Uterus (tissue), 4 donors: ENCODE measurements at places on chromosomes 3 and 15.

- no peak for DNase-seq
- H3K27ac ChIP-seq = no peak overlapping the region
- H3K27me3 ChIP-seq = no peaks in the 10 kb centered on the region
- H3K4me1 ChIP-seq = no peaks in the 10 kb centered on the region
- no peaks in the 10 kb centered on the region for H3K36me3 ChIP-seq
Measured at GRCh38 chr3:67349551-67350174, 304.7 kb downstream of the SUCLG2 start.

DNA sequence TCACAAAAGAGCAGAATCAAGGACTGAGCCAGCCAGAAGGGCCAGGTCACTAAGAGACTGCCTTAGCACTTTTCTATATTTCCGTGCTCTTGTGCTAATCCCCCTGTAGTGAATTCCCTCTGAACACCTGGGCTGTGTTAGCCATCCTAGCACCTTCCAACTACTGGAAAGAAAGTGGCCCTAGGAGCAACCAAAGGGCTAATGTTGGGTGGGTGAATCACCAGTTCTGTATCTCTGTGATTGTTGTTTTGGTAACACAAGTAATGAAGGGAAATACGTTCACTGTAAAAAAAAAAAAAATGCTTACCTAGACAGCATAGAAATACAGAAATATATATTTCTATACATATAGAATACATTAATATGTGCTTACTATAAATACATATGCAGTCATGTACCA, 43.9 kb downstream of the PXYLP1 start:
- H3K27me3 ChIP-seq = no peaks in the 10 kb centered on the region
- H3K36me3 ChIP-seq = no peaks in the 10 kb centered on the region
- no peaks in the 10 kb centered on the region for H3K4me1 ChIP-seq

DNA sequence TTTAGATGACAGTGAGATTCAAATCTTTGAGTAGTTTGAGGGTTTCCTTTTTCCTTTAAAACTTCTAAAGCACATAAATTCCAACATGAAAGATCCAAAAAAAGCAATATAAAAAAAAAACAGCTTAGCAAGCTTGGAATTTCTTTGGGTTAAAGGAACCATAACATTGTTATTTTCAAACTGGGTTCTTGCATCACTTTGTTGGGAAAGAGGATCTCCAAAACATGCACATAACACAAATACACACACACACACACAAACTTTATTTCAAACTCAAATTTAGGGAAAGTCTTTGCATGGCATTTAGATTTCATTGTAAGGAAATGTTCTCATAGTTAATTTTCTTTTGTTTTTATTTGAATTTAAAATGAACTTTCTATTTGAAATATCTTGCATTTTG, 79.2 kb upstream of the COL8A1 start:
- H3K27ac ChIP-seq = no peak overlapping the region
- no peaks in the 10 kb centered on the region for H3K4me1 ChIP-seq
- no peaks in the 10 kb centered on the region for H3K36me3 ChIP-seq
- DNase-seq = no peak

GRCh38 chr3:138023754-138024153, 13.8 kb downstream of the CLDN18 start:
- no peaks in the 10 kb centered on the region for H3K4me1 ChIP-seq
- H3K27ac ChIP-seq = no peak overlapping the region
- DNase-seq = no peak
- H3K27me3 ChIP-seq = no peaks in the 10 kb centered on the region
- no peaks in the 10 kb centered on the region for H3K36me3 ChIP-seq

DNA sequence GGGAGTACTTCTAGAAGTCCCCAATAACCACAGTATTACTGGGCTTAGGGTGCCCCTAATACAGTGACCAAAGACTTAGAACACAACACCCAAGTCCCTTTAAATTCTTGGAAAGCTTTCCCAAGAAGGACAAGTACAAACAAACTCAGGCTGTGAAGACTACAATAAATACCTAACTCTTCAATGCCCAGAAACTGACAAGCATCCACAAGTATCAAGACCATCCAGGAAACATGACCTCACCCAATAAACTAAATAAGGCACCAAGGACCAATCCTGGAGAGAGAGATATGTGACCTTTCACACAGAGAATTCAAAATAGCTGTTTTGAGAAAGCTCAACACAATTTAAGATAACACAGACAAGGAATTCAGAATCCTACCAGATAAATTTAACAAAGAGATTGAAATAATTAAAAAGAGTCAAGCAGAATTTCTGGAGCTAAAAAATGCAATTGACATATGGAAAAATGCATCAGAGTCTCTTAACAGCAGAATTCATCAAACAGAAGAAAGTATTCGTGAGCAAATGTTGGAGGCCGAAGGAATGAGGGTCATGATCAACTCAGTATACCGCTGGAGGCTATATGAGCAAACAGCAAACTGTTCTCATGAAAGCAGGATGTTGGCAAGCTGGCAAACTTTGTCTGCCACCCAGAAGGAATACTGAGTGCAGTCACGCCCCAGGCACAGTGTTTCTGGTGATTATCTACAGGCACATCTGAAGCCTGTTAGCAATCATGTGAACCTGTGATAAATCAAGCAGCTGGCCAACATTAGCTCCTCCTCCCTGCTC, 87.0 kb upstream of the NECTIN3 start:
- H3K27me3 ChIP-seq = no peaks in the 10 kb centered on the region
- no peak for DNase-seq
- no peaks in the 10 kb centered on the region for H3K4me1 ChIP-seq
- no peak overlapping the region for H3K27ac ChIP-seq
- H3K36me3 ChIP-seq = no peaks in the 10 kb centered on the region
- H3K4me3 ChIP-seq = no peak overlapping the region

- no peak overlapping the region for H3K4me3 ChIP-seq
- H3K27ac ChIP-seq = no peak overlapping the region
- no peaks in the 10 kb centered on the region for H3K4me1 ChIP-seq
- H3K27me3 ChIP-seq = no peaks in the 10 kb centered on the region
- no peak for DNase-seq
Measured at GRCh38 chr3:111684640-111685039, 89.5 kb upstream of the ZBED2 start.

DNA sequence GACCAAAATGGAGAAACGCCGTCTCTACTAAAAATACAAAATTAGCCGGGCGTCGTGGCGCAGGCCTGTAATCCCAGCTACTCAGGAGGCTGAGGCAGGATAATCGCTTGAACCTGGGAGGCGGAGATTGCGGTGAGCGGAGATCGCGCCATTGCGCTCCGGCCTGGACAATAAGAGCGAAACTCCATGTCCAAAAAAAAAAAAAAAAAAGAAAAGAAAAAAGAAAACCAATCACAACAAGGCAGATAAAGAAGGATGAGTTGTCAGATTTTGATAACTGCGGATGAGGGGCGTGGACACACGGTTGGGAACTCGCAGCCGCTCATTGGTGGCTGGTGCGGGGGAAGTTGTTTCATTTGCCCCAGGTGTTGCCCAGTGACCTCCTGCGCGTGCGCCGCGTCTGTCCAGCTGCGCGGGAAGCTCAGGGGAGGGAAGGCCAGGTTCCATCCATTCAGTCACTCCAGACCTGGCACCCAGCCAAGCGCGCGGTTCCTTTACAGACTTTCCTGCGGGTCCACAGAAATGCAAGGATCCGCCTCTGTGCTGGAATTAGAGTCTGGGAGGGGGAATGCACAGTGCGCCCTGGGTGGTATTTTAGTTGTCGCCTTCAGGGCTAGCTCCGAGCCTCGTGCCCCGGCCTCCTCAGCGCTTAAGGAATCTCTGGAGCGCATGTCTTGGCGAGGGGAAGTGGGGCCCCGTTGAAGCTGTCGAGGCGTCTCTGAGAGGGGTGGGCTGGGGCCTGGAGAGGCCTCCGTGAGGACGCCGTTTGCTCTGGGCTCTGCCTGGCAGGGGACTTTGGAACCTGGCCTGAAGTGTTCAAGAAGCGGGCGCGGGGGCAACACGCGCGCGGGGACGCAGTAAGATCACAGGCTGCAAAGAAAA, 708 bp upstream of the GCHFR start:
- H3K27ac ChIP-seq = peak overlapping the region; percentile 83
- peaks cover 4% of the 10 kb centered on the region for H3K4me1 ChIP-seq
- peak overlapping the region; percentile 56 for H3K4me3 ChIP-seq
- DNase-seq = peak; percentile 78
- H3K36me3 ChIP-seq = no peaks in the 10 kb centered on the region
- no peaks in the 10 kb centered on the region for H3K27me3 ChIP-seq

- H3K4me1 ChIP-seq = no peaks in the 10 kb centered on the region
- H3K27me3 ChIP-seq = no peaks in the 10 kb centered on the region
- no peak overlapping the region for H3K4me3 ChIP-seq
Measured at GRCh38 chr3:144358191-144358590, 386.6 kb downstream of the DIPK2A start.

GRCh38 chr3:11562277-11562881, 81.3 kb downstream of the VGLL4 start:
- H3K27me3 ChIP-seq = no peaks in the 10 kb centered on the region
- peak; percentile 14 for DNase-seq
- no peaks in the 10 kb centered on the region for H3K36me3 ChIP-seq
- H3K4me3 ChIP-seq = no peak overlapping the region
- H3K27ac ChIP-seq = peak overlapping the region; percentile 79
- peaks cover 4% of the 10 kb centered on the region for H3K4me1 ChIP-seq

- H3K4me3 ChIP-seq = no peak overlapping the region
- DNase-seq = no peak
- H3K27ac ChIP-seq = no peak overlapping the region
- no peaks in the 10 kb centered on the region for H3K27me3 ChIP-seq
Measured at GRCh38 chr15:50190723-50191122, 8.7 kb downstream of the SLC27A2 start.

- no peak overlapping the region for H3K27ac ChIP-seq
- no peaks in the 10 kb centered on the region for H3K4me1 ChIP-seq
- no peaks in the 10 kb centered on the region for H3K36me3 ChIP-seq
- no peaks in the 10 kb centered on the region for H3K27me3 ChIP-seq
Measured at GRCh38 chr3:138139691-138140090, 7.5 kb upstream of the A4GNT start.

DNA sequence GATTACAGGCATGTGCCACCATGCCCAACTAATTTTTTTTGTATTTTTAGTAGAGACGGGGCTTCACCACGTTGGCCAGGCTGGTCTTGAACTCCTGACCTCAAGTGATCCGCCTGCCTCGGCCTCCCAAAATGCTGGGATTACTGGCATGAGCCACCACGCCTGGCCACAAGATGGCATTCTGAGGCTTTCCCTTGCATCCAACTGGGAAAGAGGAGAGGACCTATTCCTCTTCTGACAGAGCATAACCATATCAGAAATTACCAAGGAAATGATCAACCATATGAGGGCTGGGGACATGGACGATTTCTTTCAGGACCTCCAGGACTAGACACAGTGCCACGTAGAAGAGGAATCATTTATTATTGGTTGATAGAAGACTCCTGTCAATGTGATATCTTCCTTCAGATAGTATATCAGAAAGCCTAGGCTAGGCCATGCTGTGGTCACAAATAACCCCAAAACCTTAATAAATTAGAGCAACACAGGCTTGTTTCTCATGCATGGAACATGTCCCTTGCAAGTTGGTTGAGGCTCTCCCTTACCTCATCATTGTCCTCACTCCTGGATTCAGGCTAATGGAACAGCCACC, 372.3 kb upstream of the IL12A start:
- no peaks in the 10 kb centered on the region for H3K4me1 ChIP-seq
- DNase-seq = peak; percentile 21
- H3K27me3 ChIP-seq = no peaks in the 10 kb centered on the region
- H3K27ac ChIP-seq = no peak overlapping the region

DNA sequence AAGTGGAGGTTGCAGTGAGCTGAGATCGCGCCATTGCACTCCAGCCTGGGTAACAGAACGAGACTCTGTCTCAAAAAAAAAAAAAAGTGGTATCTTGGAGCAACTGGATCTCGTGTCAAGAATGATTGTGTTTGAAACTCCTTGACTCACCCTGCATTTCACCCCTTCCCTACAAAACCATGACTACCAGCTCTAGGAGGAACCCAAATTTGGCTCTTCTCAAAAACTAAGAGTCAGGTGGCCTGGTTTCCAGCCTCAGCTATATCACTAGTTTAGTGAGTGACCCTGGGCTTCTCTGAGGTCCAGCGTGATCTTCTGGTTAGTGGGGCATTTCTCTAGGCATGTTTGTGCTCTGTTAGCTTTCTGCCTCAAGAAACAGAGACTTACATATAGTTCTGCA, 222.1 kb downstream of the FAM43A start:
- H3K27ac ChIP-seq = no peak overlapping the region
- no peaks in the 10 kb centered on the region for H3K4me1 ChIP-seq
- H3K36me3 ChIP-seq = no peaks in the 10 kb centered on the region
- DNase-seq = no peak
- no peak overlapping the region for H3K4me3 ChIP-seq
- no peaks in the 10 kb centered on the region for H3K27me3 ChIP-seq

DNA sequence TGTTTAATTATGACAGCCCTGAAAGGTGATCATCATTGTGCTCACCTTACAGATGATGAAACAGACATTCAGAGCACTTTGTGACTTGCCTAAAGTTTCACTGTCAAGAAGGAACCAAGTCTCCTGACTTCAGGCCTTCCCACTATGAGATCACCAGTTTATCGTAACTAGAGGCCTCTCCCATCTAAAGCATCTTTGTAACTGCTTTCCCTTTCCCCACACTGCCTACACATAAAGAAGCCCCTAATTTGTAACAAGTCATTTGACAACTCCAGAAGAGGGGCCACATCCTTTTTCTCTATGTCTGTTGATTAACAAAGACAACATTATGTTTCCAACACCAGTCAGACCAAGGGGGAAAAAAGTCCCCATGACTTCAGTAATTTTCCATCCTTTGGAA, 1.1 kb downstream of the KLHL6 start:
- DNase-seq = no peak
- no peak overlapping the region for H3K4me3 ChIP-seq
- no peaks in the 10 kb centered on the region for H3K4me1 ChIP-seq
- H3K36me3 ChIP-seq = no peaks in the 10 kb centered on the region
- no peaks in the 10 kb centered on the region for H3K27me3 ChIP-seq

- H3K4me1 ChIP-seq = no peaks in the 10 kb centered on the region
- no peaks in the 10 kb centered on the region for H3K27me3 ChIP-seq
- no peak for DNase-seq
- no peak overlapping the region for H3K27ac ChIP-seq
- H3K36me3 ChIP-seq = no peaks in the 10 kb centered on the region
- H3K4me3 ChIP-seq = no peak overlapping the region
Measured at GRCh38 chr3:86723433-86723832, 267.5 kb downstream of the VGLL3 start.

DNA sequence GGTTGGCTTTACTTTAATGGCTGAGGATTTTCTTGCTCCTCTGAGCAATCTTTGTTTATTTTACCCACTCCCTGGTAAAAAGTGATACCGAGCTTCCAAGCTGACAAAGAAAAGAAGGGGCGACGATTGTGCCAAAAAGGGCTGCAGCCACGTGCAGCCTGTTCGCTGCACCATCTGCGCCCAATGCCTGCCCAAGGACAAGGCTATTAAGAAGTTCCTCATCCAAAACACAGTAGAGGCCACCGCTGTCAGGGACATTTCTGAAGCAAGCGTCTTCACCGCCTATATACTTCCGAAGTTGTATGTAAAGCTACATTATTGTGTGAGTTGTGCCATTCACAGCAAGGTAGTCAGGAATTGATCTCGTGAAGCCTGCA, 4.4 kb downstream of the ARHGAP31 start:
- H3K27me3 ChIP-seq = no peaks in the 10 kb centered on the region
- H3K4me1 ChIP-seq = no peaks in the 10 kb centered on the region
- no peak overlapping the region for H3K27ac ChIP-seq
- H3K36me3 ChIP-seq = no peaks in the 10 kb centered on the region
